ENCODE measurements at places on chromosomes 5 and 9.

DNA sequence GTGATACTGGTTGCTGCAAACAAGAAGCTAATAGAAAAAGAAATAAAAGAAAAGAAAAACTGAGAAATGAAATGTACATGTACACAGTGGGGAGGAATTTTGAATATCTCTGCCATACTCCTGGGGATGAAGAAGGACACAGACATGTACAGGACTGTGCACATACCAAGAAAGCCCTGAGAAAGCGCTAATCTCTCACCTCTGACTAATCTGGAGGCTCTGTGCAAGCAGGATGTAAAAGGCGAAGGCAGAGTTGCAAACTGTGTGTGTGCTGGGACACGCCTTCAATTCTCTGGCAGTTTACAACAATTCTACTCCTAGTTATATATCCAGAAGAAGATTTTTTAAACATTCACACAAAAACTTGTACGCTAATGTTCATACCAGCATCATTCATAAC, 211.4 kb downstream of the KIAA0825 start:
- DNase-seq, result no peak

DNA sequence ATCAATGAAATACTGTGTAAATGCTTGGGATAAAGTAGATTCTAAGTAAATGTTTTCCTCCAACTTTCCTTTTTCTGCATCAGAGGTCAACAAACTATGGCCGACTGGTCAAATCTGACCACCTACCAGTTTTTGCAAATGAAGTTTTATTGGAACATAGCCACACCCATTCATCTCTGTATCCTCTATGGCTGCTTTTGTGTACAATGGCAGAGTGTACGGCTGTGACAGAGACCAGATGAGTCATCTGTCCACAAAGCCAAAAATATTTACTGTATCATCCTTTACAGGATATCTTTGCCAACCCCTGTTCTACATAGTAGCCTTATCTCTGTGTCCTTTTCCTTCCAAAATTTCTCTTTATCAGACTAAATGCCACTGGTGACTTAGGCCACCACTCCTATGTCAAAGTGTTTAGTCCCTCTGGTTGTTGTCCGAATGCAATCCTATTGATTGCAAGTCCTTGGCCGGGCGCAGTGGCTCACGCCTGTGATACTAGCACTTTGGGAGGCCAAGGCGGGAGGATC, 218.4 kb upstream of the KLF4 start:
- no peak for DNase-seq

- DNase-seq, result no peak
Observed at GRCh38 chr5:9644630-9645029, 14.5 kb upstream of the TAS2R1 start.

DNA sequence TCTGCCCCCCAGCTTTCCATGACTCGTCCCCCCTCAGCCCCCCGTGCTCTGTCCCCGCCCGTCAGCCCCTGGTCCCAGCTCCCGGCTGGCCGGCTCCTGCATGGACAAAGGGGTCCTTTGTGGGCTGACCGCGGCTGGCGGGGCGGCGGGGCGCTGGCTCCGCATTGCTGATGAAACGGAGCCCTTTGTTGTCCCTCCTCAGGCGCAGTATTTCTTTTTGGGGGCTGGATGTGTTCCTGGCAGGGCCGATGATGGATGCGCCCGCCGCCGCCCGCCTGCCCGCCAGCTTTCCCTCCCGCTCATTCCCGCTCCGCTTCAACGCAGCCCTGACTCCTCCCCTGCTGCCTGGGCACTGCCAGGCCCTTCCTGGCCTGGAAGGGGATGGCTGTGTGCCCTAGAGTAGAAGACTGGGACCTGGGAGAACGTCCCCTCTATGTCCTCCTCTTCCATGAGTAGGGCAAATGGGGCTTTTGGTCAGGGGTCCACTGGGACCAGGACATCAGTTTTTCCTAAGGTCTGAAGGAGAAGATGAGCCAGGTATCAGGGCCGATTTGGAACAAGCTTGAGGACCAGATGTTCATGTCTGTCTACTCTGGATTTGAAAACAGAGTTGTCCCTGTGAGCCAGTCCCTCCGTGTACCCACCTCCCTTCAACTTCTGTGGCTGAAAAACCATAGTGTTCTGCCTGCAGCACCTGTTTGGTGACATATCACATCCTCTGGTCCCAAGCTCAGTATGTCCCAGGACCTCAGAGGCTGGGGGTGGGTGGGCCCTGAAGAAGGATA, 29.0 kb downstream of the CXXC5 start:
- DNase-seq, result no peak

DNA sequence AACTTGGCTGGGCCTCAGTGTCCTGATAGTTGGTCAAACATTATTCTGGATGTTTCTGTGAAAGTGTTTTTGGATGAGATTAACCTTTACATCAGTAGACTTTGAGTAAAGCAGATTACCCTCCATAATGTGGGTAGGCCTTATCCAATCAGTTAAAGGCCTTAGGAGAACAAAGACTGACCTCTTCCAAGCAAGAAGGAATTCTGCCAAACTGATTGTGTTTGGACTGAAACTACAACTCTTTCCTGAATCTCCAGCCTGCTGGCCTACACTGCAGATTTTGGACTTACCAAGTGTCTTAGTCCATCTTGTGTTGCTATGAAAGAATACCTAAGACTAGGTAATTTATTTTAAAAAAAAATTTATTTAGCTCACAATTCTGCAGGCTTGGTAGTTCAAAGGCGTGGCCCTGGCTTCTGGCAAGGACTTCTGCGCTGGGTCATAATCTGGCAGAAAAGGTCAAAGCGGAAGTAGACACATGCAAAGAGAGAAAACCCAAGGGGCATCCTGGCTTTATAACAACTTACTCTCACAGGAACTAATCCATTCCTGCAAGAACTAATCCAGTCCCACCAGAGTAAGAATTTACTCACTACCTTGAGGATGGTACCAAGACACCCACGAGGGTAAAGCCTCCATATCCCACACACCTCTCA, 8.6 kb upstream of the ARHGEF37 start:
- DNase-seq, result no peak

DNA sequence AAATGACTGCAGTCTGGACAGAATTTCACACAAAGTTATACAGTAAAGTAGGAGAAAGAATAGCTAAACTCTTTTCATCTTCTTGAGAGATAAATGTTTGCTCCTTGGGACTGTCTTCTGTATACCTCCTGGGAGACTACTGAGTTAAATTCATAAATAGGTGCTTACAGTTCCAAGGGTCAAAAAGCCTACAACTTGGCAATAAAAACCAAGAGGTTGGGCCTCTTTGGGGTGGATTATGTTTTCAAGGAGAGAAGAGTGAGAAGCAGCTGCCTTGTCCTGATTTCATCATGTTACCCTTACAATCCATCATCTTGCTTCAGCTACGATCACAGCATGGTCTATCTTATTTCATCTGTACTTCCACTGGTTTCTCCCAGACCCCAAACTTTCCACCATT, 213.2 kb upstream of the RPS23 start:
- no peak for DNase-seq

DNA sequence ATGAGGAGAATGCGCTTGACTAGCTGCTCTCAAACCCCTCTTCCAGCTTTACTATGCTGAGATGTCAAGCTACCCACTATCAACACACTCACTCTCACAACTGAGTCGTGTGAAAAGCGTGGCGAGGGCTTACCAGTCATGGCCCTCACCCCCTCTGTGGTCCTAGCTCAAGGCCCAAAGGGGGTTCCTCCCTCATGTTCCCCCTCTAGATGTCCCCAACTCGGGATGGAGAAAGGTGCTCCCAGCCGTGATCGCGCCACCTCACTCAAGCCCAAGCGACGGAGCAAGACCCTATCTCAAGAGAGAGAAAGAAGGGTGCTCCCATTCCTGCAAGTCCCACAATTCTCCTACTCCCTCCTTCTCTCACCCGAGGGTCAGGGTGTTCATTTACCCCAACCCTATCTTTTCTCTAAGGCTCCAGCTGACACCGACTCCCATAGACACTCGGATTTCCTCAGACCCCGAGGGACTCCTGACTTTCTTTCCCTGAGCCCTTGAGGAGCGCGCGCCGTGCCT, 559 bp downstream of the SLC38A9 start:
- DNase-seq, result no peak

DNA sequence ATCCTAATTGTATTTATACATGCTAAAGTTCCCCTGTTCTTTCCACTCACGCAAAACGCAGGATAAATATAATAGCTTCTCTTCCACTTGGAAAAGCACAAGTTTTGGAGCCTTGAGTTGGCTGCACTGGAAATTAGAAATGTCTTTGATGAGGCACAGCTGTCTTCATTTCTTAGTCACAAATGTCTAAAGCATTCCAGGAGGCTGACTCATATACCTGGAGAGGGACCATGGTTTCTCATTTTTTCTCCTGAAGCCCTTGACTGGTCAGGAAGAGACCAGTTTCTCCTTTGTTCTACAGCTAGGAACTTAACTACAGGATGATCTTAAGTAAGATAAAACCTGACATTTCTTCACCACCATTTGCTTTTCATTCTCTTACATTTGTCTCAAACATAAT, 16.2 kb downstream of the MTX3 start:
- DNase-seq, result no peak

GRCh38 chr5:149915392-149916260, 29.0 kb downstream of the PDE6A start:
- DNase-seq, result no peak

DNA sequence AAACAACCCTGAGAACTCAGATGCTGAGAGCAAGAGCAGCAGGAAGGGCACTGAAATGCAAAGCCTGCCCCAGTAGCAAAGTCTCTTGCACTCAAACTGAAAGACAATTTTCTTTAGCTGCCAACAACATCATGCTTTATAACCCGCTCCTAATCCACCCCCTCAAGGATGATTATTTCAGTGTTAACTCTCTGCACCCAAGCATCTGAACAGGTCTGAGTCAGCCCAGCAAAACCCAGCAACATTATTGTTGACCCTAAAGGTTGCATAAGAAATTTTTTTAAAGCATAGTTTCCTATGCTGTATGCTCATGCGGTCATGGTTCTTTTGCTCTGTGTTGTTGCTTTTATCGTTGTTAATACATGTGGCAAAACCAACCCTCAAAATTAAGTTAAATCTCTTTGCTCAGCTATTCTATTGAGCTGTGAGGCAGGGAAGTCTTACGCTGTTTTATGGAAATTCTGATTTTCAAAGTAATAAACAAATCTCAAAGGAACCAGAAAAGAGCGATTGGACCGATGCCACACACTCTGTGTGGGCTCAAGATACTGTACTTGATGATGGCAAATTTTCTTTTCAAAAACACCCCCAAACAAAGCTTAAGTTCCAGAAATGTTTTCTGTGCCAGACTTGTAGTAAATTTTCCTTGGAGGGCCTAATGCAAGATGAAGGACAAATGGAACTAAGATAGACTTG, 440.6 kb upstream of the MPDZ start:
- no peak for DNase-seq

DNA sequence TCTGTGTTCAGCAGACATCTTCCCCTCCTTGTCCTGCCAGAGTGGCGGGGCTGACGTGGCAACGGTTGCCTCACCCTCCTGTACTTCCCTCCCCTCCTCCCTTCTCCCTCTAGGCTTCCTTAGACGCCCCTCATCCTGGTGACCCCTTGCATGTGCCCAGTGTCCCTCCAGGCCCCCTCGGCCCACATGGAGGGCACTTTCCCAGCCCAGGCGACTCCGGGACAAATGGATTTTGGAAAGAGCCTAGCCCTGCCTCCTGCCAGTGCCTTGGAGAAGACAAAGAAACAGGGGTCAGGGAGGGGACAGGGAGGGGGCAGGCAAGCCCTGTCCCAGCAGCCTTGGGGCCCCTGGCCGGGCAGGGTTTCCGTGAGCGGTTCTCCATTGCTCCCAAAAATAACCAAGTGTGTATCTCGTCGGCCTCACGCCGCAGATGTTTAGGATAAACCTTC, 38.3 kb upstream of the NEURL1B start:
- DNase-seq, result no peak

GRCh38 chr9:12441506-12441905, 251.7 kb upstream of the TYRP1 start:
- no peak for DNase-seq

- no peak for DNase-seq
Observed at GRCh38 chr5:134937526-134937925, 30.2 kb upstream of the CATSPER3 start.

DNA sequence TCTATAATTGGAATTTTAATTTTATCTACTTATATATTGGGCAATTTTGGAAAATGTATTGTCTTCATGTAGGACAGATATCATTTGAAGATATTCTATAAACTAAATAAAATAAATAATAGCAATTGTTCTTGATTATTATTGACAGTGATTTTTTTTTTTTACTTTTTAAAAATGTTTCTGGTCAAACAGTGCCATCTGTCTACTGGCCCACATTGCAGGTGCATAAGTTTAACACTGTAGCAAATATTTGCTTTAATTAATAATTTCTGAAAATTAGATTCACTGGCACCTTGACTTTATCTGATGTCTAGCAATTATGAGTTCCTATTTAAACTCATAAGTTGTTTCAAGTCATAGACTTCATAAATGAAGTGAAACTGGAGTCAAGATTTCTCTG, 41.1 kb upstream of the ISOC1 start:
- DNase-seq, result no peak

DNA sequence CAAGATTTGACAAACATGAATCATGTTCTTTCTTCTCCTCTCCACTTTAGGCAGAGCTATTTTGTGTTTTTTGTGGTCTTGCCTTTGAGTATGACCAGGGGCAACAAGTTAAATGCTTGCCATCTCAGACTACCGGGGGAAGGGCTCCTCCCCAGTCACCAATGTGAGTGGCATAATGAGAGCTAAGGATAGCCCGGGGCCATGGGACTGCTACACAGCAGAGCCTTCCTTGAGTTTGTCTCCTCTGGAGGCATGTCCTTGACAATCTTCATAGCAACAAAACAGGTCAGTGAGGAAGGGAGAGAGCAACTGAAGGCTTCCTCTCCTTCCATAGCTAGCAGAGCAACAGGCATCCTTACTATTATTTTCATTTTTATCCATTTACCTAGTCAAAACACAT, 299.3 kb downstream of the ENC1 start:
- no peak for DNase-seq

DNA sequence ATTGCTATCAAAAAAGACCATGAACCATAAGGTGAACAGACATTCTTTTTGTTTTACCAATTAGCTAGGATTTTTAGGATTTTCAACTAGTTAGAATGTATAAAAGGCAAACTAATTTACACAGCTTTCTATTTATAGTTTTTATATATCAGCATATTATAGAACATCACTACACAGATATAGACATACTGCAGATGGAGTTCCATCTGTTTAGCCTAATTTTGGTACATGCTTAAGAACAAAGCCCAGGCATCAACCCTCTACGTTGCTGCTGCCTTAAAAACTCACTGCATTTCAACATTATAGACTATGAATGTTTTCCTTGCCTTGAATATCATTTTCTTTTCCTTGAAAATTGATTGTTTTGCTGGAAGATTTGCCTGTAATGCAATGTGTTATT, 2227.5 kb upstream of the C9orf72 start:
- no peak for DNase-seq

GRCh38 chr9:134555094-134555650, 86.4 kb upstream of the COL5A1 start:
- no peak for DNase-seq

GRCh38 chr9:126432659-126433058, 106.0 kb downstream of the MVB12B start:
- DNase-seq, result no peak

- no peak for DNase-seq
Observed at GRCh38 chr5:38462976-38463633, 93.3 kb downstream of the LIFR start.

Data from iPS DF 6.9 (cell line).